GM04503 (cell line): ENCODE measurements at places on chromosomes 7 and 10.

GRCh38 chr10:56583316-56583715, 222.3 kb upstream of the ZWINT start:
- no peak for DNase-seq

- no peak for DNase-seq
These were observed 278.3 kb downstream of the KCNMA1 start for GRCh38 chr10:77359287-77359691.

- DNase-seq = no peak
These were observed 106.7 kb downstream of the LRMDA start for GRCh38 chr10:75538144-75538543.

DNA sequence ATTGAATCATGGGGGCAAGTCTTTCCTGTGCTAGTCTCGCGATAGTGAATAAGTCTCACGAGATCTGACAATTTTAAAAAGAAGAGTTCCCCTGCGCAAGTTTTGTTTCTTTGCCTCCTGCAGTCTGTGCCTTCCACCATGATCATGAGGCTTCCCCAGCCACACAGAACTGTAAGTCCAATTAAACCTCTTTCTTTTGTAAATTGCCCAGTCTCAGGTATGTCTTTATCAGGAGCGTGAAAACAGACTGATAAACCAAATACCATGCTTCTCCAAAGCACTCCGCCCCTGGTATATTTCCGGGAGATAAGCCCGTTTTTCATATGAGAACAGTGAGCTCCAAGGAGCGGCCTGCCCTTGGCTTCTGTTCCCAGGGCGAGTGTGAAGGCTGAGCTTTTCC, 118.9 kb downstream of the EVX1 start:
- no peak for DNase-seq

GRCh38 chr10:96529634-96530279, 16.0 kb upstream of the TLL2 start:
- DNase-seq = no peak

GRCh38 chr10:104036518-104037260, 49.0 kb downstream of the COL17A1 start:
- DNase-seq = no peak

DNA sequence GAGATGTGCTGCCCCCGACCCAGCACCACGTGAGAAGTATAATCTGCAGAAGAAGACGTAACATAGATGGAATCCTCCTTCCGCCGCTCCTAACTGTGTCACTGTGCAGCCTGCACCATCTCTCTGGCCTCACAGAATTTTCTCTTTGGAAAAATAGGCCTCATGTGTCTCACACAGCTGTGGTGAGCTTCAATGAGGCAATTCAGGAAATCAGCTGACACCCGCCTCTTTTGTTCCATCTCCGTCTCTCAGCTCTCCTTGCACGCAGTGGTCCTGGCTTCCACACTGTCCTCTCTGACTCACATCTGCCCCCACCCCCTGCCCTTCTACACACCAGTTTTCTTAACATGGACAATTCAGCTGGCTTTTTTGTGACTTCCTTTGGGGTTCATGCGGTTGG, 7.2 kb downstream of the C10orf90 start:
- DNase-seq = peak; percentile 90

- DNase-seq = no peak
These were observed 135.4 kb upstream of the SEMA3D start for GRCh38 chr7:85322252-85322651.

DNA sequence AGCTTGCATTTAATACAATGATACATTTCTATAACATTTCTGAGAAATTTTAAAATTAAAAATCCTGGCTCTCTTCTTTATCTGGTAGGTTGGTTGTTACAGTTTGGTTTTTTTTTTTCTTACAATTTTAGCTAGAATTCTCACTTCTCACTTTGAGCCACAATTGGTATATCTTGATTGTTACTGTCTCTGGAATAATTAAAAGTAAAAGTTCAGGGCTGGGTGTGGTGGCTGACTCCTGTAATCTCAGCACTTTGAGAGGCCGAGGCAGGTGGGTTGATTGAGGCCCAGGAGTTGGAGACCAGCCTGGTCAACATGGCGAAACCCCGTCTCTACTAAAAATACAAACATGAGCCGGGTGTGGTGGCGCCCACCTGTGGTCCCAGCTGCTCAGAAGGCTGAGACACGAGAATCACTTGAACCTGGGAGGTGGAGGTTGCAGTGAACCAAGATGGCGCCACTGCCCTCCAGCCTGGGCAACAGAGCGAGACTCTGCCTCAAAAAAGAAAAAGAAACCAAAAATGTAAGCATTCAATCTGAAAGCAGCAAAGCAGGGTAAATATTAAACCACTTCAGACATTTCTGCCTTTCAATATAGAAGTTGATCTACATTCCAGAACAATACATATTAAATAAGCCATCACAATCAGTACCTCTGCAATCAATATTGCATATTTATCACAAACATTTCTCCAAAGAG, 88.6 kb upstream of the PFKP start:
- no peak for DNase-seq

DNA sequence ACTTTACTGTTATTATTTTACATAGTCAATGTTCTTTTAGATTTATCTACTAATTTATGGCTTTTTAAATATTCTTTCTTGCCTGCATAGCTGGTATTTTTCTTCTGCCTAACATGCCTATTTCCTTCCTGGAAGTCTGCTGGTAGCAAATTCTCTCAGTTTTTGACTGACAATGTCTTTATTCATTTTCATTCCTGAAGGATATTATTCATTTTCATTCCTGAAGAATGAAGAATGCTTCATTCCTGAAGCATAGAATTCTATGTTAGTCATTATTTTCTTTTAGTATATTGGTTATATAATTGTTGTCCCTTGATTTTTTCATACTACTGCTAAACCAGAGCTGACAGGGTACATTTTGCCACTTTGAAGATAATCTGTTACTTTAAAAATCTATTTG, 41.8 kb downstream of the TMEM168 start:
- no peak for DNase-seq

- no peak for DNase-seq
These were observed 34.7 kb downstream of the TRRAP start for GRCh38 chr7:98913026-98913425.

DNA sequence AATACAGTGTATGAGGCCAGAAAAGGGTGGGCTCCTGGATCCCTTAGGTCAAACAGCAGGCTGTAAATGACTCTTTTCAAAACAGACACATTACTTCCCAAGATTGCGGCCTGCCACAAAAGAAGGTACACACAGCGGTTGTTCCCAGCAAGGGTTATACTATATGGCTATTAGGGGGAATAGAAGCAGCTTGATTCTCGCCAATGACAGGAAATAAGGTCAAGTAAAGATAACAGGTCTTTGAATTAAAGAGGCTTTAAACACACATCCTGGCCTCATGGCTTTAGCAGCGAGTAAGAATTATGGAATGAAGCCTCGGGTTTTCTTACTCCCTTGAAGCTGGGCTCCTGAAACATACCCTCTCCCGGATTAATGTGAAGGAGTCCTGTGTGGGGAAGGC, 58.3 kb downstream of the CYP26A1 start:
- no peak for DNase-seq

GRCh38 chr7:2040893-2041270, 191.9 kb downstream of the MAD1L1 start:
- no peak for DNase-seq

GRCh38 chr7:112930787-112931186, 140.6 kb upstream of the TMEM168 start:
- DNase-seq = peak; percentile 82

DNA sequence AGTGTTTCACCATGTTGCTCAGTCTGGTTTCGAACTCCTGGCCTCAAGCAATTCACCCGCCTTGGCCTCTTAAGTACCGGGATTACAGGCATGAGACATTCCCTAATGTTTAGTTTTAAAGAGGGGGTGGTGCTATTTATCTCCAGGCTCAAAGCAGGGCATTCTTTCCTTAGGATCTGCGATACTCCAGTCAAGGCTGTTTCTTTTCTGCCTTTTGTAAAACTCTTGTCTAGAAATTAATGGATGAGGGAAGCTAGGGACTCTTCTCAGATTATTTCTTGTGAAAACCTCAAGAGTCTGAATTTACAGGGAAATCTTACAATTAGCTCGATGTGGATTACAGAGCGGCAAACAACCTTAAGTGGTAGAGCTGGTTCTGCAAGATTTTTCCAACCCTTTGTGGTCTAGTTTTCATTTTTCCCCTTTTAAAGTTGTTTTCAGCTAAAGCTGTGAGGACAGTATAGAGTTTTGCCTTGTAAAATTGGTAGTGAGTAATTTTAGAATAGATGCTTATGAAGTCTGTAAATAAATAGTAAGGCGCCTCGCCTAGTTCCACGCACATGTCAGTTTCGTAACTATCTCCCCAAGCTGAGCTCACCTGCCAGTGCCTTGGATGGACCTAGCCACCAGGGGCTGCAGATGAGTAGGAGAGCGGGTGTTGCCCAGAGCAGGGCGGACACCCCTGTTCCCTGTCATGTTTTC, 53.1 kb downstream of the CUX1 start:
- DNase-seq = no peak

DNA sequence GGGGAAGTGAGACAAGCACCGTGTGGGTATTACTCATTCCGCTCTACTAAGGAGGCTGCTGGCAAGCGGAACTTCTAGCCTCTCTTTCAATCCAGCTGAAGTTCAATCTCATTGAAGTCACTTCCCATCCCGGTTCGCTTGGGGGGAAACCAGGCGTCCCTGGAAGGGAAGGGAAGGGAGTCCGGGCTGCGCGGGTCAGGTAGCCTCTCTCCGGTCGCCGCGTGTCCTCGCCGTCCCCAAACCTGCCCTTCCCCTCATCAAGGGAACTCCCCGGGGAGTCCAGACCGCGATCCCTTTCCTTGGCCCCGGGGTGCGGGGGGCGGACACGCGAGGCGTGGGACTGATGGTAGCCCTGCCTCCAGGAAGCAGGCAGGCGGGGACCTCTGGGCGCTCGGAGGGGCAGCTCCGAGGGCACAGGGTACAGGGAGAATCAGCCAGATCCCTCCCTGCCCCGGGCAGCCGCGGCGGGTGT, 598 bp upstream of the ZEB1 start:
- no peak for DNase-seq

DNA sequence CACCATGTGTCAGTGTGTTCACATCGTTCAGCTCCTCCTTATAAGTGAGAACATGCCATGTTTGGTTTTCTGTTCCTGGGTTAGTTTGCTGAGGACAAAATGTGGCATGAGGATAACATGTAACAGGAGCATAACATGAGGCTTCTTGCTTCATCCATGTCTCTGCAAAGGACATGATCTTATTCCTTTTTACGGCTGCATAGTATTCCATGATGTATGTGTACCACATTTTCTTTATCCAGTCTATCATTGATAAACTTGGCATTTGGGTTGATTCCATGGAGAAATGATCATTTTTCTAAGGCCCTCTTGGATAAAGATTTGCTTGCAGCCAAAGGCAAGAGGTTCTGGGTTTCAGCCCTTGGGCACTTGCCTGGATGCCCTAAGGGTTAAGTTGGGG, 128.5 kb upstream of the ZEB1 start:
- DNase-seq = no peak

DNA sequence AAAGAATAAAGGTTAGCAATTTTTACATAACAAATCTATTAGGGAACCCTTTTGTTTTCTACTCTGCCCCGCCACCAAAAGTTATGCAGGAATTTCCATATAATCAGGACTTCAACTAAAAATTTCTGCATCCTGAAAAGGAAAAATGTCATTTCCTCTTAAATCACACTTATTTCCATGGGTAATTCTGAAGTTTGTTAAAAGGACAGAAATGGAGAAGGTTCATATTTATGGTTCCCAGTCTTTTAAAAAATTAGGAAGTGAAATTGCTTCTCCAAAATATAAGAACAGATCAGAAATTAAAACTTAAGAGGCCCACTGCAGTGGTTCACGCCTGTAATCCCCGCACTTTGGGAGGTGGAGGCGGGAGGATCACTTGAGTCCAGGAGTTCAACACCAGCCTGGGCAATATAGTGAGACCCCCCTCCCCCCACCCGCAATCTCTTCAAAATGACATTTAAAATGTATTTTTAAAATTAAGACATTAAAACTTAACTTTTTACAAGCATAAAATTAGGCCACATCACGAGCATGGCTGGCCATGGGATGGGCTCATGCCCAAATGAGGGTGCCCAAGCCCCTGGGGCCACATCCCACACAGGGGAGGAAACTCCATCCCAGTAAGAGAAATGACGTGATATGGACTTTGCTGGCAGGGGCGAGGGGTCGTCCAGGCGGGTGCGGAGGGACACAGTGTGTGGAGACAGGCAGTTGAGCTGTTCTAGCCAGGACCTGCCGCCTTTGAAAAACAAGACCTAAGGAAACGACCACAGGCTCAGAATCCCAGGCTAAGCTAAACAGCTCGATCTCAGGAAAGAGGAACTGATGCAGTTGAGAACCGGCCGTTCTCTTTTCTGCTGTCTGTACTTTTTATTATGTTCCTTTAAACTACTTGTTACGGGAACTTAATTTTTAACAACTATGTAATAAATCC, 51.3 kb upstream of the NFE2L3 start:
- DNase-seq = no peak

GRCh38 chr10:522350-522749, 167.1 kb downstream of the DIP2C start:
- no peak for DNase-seq

DNA sequence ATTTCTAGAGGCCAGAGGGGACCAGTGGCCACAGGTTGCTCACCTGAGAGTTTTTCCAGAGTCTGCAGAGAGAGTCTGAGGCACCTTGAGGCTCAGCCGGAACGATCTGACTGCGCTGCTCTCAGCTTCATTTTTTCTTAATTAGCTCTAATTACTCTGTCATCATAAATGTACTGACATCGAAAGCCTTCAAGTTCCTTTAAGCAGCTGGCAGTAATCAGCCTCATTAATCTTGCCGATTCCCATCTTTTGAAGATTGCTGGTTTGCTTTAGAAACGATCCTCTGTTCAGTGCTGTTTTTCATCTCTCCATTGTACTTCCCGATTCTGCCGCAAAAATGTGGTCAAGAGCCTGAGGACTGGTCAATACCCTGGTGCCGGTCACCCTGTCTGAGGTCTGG, 454.7 kb downstream of the TYW1 start:
- DNase-seq = no peak

DNA sequence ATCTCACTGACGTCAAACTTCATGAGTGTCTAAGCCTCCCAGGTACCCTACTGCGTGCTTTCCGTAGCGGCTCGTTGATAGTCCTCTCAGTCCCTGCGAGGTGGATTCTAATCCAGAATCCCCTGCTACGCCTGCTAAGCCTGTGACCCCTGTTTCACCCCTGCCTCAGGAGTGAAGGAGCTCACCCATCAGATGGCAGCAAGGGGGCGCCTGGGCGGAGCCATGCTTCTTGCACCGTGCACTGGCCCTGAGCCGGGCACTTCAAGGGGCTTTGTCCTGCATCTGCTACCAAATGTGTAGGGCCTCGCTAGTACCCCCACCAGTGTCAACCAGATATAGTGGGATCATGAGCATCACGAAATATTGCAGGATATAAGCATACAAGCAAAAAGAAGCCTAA, 918 bp upstream of the STRA8 start:
- DNase-seq = no peak

- DNase-seq = no peak
These were observed 11.2 kb downstream of the DGKI start for GRCh38 chr7:137835486-137836112.

DNA sequence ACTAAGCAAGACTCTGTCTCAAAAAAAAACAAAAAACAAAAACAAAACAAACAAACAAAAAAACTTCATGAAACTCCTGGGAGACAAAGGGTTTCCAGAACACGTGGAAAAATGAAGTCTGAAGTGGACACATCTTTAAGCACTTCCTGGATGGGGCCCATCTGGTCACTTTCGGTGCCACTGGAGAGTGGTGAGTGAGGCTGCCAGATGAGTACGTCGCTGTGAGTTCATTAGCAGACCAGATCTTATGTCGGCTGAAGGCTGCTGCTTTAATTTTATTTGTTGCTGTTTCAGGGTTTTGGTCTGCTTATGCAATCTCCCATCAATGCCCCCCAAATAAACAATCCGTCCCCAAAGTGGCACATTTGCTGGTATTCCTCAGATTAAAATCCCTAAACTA, 64.4 kb downstream of the NPTX2 start:
- DNase-seq = no peak

- no peak for DNase-seq
These were observed 106.5 kb downstream of the HTR7 start for GRCh38 chr10:90751107-90751997.
